Activated naive CD4-positive, alpha-beta T cell treated with anti-CD3 and anti-CD28 coated beads for 36 hours (primary cell): ENCODE measurements at places on chromosomes 3 and 15. TPM values are rescaled to one million over a fixed set of nuclear protein-coding genes. Genes with fewer than 3 reads are reported as not detected.

The HYKK gene
- 3.4 TPM for total RNA-seq

The AHSG gene
- not detected for total RNA-seq

The OR5H15 gene
- not detected for total RNA-seq

The GPR160 gene
- 10.3 TPM for total RNA-seq

The C15orf61 gene
- 6.2 TPM for total RNA-seq

The NUSAP1 gene
- total RNA-seq = 287 TPM

The SLC22A14 gene
- total RNA-seq = not detected
